ENCODE measurements at places on chromosomes 13 and 19.

GRCh38 chr13:66780814-66781213, 449.3 kb downstream of the PCDH9 start:
- DNase-seq = no peak

GRCh38 chr19:17557466-17557865, 2.0 kb downstream of the COLGALT1 start:
- DNase-seq = no peak

- no peak for DNase-seq
These were observed 34.9 kb downstream of the KDM4B start for GRCh38 chr19:5003781-5004180.

DNA sequence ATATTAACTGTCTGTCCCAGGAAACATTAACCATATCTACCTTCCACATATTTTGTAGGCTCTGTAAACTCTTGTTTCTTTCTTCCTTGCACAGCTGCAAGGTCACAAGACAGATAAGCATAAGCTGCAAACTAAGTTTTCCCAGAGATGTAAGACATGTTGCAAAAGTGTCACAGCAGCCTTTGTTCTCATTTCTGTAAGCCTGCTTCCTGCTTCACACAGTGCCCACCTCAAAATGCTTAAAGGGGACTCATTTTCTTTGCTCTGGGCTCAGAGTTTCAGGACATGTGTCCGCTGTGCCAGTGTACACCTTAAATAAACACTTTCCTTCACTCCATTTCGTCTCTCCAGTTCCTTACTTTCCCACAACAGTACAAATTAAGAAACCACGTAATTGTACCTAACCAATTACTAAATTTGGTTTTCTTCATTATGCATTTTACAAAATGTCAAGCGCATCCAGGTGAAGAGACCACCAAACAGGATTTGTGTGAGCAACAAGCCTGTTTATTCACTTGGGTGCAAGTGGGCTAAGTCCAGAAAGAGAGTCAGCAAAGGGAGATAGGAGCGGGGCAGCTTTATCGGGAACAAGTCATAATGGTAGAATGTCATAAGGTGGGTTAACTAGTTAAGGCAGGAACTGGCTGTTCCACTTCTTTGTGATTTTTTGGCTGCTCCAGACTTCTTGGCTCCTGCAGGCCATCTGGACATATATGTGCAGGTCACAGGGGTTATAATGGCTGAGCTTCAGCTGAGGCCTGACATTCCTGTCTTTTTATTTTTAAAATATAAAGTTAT, 12.7 kb upstream of the ZNF431 start:
- DNase-seq = no peak

DNA sequence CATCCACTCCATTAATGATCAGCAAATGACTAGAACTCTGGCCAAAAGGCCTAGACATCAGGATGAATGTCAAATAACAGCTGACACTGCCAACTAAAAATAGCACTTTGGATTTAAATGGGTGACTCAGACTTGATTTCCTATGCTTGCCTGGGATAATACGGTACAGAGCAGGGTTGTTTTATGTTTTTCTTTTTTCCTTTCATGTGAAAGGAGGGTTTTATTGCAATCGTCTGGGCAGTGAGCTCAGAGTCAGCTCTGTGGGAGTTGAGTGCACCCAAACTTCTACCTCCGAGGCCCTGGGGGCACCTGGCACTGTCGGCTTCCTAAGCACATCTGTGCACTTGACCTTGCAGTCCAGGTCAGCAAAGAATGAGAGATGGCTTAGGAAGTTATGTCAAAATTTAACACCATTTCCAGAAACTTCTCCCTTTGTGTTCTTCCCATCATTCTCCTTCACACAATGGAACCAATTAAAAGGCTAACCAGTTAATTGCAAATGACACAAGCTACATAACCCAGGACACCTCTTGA, 134.1 kb downstream of the LACC1 start:
- DNase-seq = no peak

DNA sequence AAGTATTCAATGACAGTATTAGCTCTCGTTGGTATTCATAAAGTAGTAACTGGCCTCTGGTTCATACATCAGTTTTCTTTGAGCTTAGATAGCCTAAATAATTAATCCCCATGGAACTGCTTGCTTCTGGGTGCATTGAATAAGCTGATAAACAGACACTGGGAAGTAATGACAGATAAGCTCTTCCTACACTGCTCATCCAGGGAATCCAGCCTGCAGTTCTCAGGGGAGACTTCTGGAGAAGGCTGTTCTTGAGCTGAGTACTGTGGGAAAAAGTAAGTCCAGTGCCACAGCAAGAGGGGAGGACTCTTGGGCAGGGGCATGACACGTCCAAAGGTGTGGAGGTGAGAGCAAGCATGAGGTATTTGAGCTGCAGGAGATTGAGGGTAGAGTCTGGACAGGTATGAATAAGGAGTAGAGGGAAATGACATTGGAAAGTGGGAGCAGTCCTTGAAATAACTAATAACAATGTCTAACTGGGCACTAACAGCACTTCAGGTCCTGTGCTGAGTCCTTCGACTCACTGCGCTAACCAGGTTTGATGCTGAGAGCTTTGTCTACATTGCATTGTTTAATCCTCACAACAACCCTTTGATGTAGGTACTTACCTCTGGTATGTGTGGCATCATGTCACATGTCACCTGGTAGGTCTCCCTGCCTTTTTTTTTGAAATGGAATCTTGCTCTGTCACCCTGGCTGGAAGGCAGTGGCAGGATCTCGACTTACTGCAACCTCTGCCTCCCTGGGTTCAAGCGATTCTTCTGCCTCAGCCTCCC, 7.2 kb downstream of the GARRE1 start:
- DNase-seq = no peak

GRCh38 chr19:3977242-3978143, 6.6 kb upstream of the DAPK3 start:
- DNase-seq = no peak

- DNase-seq = no peak
These were observed 2305.7 kb downstream of the PCDH9 start for GRCh38 chr13:64924401-64924800.

GRCh38 chr13:80577926-80578670, 237.2 kb upstream of the SPRY2 start:
- no peak for DNase-seq

- DNase-seq = no peak
These were observed 16.2 kb downstream of the LMTK3 start for GRCh38 chr19:48495396-48495795.

DNA sequence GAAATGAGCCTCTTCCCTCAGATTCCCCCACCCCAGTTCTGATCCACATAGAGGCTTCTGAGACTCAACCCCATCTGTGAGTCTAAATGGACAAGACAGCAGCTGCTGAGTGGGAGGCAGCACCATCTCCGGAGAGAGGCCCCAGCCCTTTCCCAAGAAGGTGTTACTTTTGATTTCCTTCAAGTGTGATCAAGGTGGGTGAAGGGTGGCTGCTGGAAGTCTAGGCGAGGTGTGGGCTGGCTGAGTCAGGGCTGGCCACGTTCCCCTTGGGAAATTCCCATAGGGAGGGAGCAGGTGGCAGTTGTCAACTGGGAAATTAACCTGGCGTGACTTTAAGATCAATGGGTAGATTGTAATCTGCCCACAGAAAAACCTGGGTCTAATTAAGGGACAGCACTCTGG, 148.0 kb downstream of the FOXO1 start:
- peak; percentile 45 for DNase-seq

- no peak for DNase-seq
These were observed 269.3 kb downstream of the POU4F1 start for GRCh38 chr13:78334059-78334458.

DNA sequence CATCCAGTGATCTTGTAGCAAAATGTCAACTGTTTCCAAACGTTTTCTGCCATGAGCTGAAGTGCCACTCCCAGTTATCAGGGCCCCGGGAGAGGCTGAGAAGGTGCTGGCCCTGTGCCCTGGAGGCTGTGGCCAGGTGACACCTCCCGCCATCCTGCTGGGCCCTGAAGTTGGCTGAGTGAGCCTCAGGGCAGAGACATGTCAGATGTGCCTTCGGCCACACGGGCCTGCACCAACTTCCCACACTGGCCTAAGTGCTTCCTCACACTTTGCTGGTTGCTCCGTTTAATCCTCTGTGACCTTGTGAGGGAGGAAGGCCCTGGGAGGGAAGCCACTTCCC, 4.8 kb downstream of the ADPRHL1 start:
- DNase-seq = no peak

- DNase-seq = no peak
These were observed 570.2 kb downstream of the SLITRK1 start for GRCh38 chr13:83311886-83312577.

- DNase-seq = peak; percentile 34
These were observed 6.7 kb upstream of the ZNF761 start for GRCh38 chr19:53424968-53425597.

- no peak for DNase-seq
These were observed 19.6 kb upstream of the C19orf33 start for GRCh38 chr19:38284422-38284821.

- no peak for DNase-seq
These were observed 23.9 kb upstream of the METTL21C start for GRCh38 chr13:102718746-102719145.

- no peak for DNase-seq
These were observed 59.4 kb downstream of the ARHGEF7 start for GRCh38 chr13:111174377-111175114.

- no peak for DNase-seq
These were observed 6.8 kb downstream of the SHANK1 start for GRCh38 chr19:50712833-50713232.

DNA sequence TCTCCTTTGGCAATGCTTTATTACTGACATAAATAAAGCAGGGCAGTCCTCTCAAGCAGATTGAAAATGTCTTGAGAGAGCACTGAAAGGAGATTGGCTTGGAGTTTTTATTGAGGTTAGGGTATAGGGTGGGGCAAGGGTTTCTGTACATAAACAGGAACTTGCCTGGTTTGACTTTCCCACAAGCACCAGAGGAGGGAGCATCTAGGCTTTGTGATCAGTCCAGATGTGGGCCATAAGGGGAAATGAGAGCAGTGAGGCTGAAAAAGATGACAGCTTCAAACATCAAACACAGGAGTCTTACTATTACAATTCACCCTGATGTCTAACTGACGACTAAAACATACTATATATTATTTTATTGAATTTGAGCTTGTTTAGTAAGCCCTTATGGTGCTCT, 260.9 kb downstream of the MTUS2 start:
- no peak for DNase-seq

DNA sequence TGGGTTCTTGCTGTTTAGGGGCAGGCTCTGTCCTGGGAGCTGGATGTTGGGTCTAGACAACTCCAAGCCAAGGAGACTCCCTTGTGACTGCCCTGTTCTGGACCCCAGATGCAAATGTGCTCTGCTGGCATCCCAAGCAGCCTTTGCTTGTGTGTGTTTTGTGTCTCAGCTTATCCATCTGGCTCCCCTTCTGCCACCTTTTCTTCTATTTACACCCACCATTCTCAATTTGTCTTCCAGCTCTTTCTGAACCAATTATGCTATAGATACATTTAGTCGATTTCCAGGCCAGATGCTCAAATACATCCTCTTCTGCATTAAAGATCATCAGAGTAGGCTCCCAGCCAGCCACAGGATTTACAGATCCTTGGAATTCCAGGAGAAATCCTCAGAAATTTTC, 115.0 kb upstream of the SLC7A1 start:
- no peak for DNase-seq

DNA sequence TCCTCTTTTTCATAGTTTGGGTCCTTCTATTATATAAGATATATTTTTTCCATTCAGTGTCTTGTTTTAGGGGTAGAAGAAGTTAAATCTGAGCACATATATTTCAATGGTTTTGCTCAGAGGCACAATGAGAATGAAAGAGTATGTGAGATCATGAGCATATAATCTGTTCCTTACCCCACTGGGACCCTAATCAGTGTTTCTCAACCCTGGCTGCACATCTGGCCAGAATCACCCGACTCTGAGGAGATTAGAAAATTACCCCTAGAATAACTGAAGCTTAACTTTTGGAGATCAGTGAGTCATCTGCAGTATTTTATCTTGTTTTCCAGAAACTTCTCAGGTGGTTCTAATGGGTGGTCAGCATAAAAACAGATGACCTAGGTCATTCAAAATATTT, 782 bp downstream of the CYSLTR2 start:
- DNase-seq = no peak

- no peak for DNase-seq
These were observed 22.1 kb downstream of the ARID3A start for GRCh38 chr19:947707-948539.

DNA sequence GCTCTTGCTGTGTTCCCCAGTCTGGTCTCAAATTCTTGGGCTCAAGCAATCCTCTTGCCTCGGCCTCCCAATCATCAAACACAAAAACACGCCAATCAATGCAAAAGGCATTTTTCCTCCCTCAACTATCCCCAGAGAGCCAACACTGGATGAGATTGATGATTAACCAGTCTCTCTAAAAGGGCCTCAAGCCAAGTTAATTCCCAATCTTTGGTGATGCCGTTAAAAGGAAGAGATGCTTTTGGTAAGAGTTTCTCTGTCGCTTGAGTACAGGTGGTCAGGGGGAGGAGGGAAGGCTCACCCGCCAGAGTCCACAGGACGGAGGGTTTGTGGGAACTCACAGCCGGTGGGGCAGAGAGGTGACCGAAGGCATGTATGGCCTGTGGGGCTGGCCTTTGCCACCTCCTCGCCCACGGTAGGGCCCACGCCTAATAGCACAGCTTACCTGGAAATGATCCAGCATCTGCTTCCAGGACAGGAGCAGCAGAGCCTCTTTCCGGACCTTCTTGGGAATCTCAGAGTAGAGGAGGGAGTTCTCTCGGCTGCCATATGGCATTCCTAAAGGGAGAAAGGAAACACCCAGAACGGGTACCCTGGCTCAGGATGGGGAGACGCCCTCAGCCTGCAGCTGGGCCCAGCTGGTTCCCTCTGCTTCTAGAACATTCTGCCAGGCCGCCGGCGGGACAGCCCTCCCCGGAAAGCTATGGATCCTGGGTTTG, 18.1 kb downstream of the DPP9 start:
- no peak for DNase-seq

DNA sequence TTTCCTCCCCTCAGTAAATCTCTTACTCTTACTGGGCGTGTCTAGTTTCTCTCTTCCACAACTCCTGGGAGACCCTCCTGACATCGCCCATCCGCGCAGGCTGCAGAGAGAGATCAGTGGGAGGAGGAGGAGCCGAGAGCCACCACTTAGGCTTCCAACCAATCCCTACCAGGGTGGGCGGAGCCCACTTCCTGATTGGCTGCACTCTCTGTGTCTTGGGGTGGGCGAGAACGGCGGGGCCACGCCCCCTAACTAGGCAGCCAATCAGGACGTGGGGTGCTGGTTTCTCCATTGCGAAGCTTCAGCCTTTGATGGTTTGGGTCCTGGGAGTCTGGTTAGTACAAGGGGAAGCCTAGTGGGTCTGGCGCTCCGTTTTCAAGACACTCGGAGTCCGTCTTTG, at the start of gene PMIS2:
Gene PMIS2 (plus strand): TSS at position 326 of the 400 bp plus-strand sequence. CDS start 87 bp downstream, outside the sequence.
- DNase-seq = no peak

DNA sequence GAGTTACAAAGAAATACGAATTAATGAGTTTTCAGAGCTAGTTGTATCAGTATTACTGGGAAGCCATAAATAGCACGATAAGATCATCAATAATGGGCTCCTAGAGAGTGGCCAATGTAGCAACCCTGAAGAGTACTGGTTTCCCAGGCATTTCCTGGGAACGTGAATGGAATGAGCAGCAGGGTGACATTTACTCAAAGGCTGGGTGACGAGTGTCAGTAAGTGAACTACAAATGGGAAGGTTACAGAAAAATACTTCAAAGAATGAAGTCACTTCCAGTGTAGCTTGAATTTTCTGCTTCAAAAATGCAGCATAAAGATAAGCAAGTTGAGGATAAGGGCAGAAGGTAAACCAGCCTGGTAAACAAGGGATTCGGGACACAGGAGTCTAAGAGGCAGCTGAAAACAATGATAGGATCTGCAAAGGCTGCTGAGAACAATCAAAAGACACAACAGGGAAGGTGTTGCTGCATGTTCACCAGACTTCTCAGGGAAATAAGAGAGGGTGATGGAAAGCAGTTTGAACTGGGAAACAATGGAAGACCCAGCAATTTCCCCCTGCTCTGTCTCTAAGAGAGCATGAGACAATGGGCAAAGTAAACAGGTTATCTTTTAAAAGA, 48.6 kb upstream of the POSTN start:
- DNase-seq = no peak
